ENCODE measurements at places on chromosomes 5 and 9.

GRCh38 chr9:136835162-136835931, 6.9 kb upstream of the AJM1 start:
- DNase-seq = no peak

- DNase-seq = no peak
These were observed 31.1 kb upstream of the ANKRD18A start for GRCh38 chr9:38651400-38652042.

- DNase-seq = no peak
These were observed 415.4 kb downstream of the KDM4C start for GRCh38 chr9:7173139-7173538.

DNA sequence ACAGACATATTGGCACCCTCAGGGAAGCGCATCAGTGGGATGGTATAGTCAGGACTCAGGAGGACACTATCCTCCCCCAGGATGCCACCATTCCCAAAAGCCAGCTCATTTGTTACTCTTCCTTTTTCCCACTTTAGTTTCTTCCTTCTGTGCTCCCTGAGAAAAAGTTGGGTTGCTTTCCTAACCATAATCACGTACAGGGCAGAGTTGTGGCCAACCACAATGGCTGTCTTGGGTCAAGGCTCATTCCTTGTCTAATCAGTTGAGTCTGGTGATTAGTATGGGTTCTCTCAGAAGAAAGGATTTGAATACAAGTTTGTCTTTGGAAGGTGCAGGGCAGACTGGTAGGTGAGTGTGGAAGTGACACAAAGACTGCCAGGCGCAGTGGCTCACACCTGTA, 26.6 kb upstream of the ATP6V1G1 start:
- DNase-seq = no peak

GRCh38 chr5:9712506-9712905, 82.4 kb upstream of the TAS2R1 start:
- no peak for DNase-seq

GRCh38 chr9:70481471-70481870, 67.0 kb upstream of the KLF9 start:
- DNase-seq = no peak

DNA sequence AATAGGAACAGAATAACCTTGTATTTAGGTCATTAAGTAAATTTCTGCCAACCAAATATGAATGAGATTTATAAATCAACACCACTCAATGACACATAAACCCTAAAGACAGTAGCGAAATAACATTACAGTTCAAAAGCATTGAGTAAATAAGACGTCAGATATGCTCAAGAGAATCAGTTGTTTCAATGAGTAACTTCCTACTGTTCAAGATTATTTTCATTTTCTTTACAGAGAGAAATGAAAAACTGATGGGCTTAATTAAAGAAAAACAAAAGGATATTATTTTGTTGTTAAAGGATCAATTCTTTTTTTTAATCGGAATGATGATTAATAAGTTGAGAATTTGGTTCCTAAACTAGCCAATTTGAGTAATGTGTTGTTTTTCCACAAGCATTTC, 150.1 kb downstream of the BNC2 start:
- DNase-seq = no peak

All from NCI-H1048 (cell line).